ENCODE measurements at places on chromosomes 13 and 19.

- DNase-seq: no peak
Observed at GRCh38 chr13:76175961-76176725, 540.0 kb downstream of the LMO7 start.

- DNase-seq: no peak
Observed at GRCh38 chr13:100895651-100896050, 221.1 kb upstream of the TMTC4 start.

GRCh38 chr19:28103921-28104320 lies 1109.0 kb downstream of the UQCRFS1 start:
- no peak for DNase-seq

DNA sequence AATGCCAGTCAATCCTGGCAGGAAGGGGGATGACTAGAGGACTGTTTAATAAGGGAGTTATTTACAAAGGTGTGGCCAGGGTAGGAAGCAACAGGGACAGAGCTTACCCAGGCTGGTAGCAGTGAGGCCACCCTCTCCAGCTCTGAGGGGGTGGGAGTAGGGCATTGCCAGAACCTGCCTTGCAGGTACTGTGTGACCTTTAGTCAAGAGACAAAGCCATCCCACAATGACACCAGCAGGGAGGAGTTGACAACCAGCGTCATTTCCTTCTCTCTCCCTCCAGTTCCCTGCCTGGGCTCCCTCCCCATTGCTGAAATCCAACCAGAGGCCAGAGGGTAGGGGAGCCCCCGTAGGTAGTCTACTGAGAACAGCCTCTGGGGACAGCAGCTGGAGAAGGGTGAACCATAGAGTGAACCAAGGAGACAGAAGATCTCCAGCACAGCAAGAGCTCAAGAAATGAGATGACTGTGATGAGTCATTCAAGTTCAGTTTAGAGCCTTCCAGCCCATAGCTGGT lies 33.3 kb upstream of the SPATA13 start:
- DNase-seq: no peak

- no peak for DNase-seq
Observed at GRCh38 chr13:40652588-40652940, 13.9 kb downstream of the FOXO1 start.

- DNase-seq: no peak
Observed at GRCh38 chr13:71524613-71525304, 342.2 kb downstream of the DACH1 start.

- DNase-seq: peak; percentile 76
Observed at GRCh38 chr19:39144290-39145071, 18.9 kb downstream of the PAK4 start.

DNA sequence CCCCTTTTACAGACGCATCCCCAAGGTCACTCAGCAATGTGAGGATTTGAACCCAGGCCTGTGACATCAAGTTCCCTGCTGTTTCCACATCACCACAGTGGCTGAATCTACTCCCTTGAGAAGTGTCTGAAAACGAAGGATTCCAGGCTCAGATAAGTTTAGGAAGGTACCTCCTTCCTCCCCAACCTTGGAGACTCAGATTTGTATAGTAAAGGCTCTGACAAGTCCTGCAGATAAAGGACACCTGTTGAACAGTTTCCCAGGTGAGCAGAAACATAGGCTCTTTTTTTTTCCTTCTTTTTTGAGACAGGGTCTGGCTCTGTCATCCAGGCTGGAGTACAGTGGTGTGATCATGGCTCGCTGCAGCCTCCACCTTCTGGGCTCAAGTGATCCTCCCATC lies 56.4 kb upstream of the PTPRS start:
- DNase-seq: no peak

DNA sequence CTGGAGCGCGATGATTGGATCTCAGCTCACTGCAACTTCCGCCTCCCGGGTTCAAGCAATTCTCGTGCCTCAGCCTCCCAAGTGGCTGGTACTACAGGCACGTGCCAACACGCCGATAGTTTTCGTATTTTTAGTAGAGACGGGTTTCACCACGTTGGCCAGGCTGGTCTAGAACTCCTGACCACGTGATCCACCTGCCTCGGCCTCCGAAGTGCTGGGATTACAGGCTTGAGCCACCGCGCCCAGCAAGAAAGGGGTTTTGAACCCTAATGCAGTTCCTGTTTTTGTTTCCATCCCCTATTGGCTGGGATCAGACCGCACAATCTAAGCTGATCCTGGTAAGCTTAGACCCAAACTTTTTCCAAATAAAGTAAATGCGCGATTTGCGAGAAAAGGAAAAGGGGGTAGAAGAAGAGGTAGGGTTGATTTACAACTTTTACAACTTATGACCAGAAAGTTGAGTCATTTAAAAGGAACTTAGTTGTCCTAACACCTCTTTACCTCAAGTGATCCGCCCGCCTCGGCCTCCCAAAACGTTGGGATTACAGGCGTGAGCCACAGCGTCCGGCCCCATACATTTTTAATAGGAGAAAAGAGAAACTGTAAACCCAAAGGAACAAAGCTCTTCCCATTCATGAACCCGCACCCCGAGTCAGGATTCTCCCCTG lies 764 bp downstream of the ZNF626 start:
- peak; percentile 8 for DNase-seq

DNA sequence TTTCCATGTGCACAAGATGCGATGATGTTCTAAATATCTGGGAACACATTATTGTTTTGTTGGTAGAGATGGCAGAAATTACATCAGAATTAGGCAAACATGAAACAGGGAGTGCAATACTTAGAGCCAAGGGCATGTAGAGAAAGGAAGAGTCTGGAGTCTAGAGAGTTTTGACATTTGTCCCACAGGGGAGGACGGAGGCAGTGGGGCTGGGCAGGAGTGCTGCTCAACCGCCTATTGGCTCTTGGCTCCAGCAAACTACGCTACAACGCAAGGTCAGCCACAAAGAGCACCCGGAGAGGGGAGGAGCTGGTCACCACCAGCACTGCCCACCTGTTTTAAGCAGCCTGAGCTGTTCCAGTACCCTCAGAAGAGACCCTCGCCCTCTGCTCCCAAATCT lies 108.3 kb downstream of the ABCC4 start:
- peak; percentile 62 for DNase-seq

DNA sequence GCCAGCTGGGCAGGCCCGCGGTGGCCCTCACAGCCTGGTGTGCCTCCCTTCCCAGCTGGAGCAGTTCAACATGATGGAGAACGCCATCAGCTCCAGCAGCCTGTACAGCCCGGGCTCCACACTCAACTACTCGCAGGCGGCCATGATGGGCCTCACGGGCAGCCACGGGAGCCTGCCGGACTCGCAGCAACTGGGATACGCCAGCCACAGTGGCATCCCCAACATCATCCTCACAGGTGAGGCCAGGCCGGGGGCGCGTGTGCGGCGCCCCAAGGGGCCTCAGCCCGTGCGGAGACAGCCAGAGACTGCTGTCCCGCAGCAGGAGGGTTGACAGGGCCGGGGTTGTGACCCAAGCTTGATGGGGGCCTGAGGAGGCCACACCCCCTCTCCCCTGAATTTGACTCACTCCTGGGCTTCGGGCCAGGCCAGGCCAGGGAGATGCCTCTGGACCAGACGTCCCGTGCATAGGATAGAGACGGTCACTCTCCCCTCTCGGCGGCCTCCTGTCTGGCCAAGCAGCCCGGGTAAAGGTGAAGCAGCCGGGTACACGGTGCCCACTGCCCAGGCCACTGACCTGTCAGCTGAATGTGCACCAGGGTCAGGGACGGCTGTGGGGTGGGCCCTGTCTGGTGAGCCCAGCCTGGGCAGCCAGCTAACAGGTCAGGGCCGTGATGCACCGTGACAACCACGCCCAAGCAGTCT lies 15.4 kb downstream of the COMP start:
- DNase-seq: peak; percentile 100
